Thoracic aorta (tissue), 2 donors: ENCODE measurements at places on chromosomes 3 and 15. TPM values are rescaled to one million over a fixed set of nuclear protein-coding genes. Genes with fewer than 3 reads are reported as not detected.
A peak's percentile ranks its signal among the peaks of the same experiment; 100 is the strongest.

Gene TATDN2
- total RNA-seq: 29.5 TPM

DNA sequence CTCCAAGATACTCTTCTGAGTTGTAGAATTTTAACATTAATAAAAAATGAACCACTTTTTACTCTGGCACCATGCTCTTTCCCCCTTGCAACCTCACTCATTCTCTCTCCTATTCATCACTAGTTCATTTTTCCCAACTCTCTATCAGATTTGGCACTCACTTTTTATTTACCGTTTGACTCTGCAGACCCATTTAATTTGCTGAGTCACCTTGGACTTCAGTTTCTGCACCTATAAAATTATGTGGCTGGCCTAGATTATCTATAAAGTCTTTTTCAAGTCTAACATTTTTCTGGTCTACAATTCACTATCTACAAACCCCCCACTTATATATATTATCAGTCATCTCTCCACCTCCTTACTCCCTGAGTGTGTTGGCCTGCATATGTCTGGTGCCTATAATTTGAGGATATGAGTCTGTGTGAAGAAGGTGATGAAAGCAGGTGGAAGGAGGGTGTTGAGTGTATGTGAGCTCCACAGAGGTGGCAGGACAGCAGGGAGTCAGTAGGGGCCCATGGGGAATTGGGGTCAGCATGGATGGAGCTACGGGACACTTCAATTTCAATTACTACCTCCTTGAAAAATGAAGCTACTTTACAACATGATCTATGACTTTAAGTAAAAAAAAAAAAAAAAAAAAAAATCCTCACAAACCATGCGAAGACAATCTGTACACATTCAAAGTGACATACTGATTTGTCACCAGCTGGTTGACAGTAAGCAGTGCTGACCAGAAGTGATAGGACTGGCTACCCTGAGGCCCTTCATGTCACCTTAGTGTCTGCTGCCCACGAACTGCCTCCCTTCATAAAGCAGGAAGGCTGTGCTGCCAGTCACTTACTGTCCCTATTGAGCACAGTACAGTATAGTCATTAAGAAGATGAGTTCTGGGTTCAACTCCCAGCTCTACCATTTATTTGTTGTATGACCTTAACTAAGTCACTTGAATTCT is 334.2 kb upstream of the IL12A start:
- H3K4me1 ChIP-seq: no peaks in the 10 kb centered on the region
- H3K27me3 ChIP-seq: no peaks in the 10 kb centered on the region
- H3K36me3 ChIP-seq: no peaks in the 10 kb centered on the region
- no peak overlapping the region for H3K4me3 ChIP-seq
- no peak overlapping the region for H3K27ac ChIP-seq

- H3K27ac ChIP-seq: no peak overlapping the region
- no peaks in the 10 kb centered on the region for H3K4me1 ChIP-seq
- H3K4me3 ChIP-seq: no peak overlapping the region
- no peaks in the 10 kb centered on the region for H3K27me3 ChIP-seq
These were observed 166.0 kb downstream of the DPH6 start for GRCh38 chr15:35379972-35380371.

DNA sequence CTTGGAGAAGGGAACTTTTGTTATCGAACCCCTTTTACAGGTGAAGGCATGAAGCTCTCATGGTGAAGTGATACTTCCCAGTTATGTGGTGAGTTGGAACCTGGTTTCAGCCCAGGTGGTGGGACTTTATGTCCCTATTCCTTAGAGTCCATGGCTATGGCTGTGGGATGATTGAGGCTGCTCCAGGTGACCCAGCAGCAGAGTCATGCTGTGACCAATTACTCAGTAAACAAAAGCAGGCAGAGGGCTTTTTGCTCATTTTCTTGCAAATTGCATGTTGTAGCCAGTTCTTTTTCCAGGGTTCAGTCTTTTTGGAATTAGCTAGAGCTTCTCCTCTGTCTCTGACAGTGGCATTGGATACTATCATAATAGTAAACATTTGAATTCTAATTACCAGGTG is 70.7 kb downstream of the CACNA2D3 start:
- H3K4me1 ChIP-seq: no peaks in the 10 kb centered on the region
- no peaks in the 10 kb centered on the region for H3K36me3 ChIP-seq
- no peak overlapping the region for H3K27ac ChIP-seq
- DNase-seq: no peak

- no peak for DNase-seq
- H3K36me3 ChIP-seq: no peaks in the 10 kb centered on the region
- H3K4me1 ChIP-seq: no peaks in the 10 kb centered on the region
- no peaks in the 10 kb centered on the region for H3K27me3 ChIP-seq
- H3K4me3 ChIP-seq: no peak overlapping the region
These were observed 36.6 kb upstream of the STT3B start for GRCh38 chr3:31495971-31496665.

DNA sequence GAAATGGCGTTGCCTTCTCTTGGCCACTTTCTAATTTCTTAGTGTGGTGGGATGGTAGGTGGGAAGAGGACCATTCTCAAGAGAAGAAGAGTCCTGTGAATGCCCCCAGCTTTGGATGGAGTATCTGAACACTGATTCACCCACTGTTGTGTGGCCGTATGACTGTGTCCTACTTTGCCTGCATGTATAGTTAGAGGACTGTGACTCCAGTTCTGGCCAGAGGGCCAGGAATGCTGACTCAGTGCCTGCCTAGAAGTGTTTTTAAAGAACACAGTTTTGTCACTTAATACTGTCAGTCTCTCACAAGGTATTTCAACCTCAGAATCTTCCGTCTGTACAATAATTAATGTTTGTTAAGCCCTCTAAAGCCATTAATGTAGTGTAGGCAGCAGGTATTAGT is 2.1 kb downstream of the SEC61A1 start:
- peak overlapping the region; percentile 93 for H3K4me3 ChIP-seq
- no peaks in the 10 kb centered on the region for H3K27me3 ChIP-seq
- H3K36me3 ChIP-seq: peaks cover 26% of the 10 kb centered on the region
